ENCODE measurements at places on chromosomes 5 and 9.

GRCh38 chr5:119451561-119451960 is 736 bp upstream of the HSD17B4 start:
- no peak for DNase-seq

DNA sequence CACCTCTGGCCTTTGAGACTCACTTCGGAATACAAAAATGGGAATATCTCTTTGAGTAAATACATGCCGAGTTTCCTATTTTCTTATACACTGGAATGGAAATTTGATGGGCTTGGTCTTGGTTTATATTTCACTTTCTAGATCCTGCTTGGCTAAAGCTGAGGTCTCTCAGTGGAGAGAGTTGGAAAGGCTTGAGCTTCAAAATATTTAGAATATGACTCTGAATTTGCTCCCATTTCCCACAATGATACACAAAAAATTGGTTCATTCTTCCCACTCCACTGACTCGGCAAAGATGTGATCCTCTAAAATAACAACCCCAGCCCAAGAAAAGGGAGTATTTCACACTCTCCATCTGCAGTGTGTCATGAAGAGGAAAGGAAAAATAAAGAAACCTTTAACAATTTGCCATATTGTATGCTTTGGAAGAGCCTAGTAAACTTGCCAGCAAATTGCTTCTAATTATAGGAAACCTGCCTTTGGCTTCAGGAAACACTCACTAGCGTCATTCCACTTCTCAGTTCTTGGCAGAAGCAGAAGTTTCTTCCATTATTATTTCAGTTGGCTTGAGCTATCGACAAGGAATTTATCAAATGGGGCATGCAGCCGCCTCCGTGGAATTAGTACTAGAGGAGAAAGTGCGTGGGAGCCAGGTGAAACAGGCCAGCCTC is 302.9 kb downstream of the NSG2 start:
- peak; percentile 28 for DNase-seq

GRCh38 chr5:139486201-139486600 is 3.6 kb upstream of the STING1 start:
- no peak for DNase-seq

DNA sequence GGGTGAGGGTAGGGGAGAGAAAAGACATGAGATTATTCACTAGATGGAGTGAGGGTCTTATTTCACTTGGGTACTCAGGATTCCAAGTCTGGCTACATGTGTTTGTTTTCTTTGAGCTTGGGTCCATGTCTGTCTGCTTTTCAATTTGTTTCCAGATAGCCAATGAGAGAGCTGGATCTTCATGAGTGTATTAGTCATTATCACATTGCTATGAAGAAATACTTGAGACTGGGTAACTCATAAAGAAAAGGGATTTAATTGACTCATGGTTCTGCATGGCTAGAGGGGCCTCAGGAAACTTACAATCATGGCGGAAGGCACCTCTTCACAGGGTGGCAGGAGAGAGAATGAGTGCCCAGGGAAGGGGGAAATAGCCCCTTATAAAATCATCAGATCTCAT is 196.8 kb upstream of the TRIM32 start:
- no peak for DNase-seq

GRCh38 chr9:588981-589380 is 252.5 kb upstream of the DMRT1 start:
- DNase-seq = no peak

GRCh38 chr5:177595026-177595585 is 3.1 kb downstream of the TMED9 start:
- DNase-seq = no peak

- no peak for DNase-seq
Observed at GRCh38 chr9:124054582-124055227, 43.1 kb downstream of the LHX2 start.

GRCh38 chr5:10366310-10367272 is 13.1 kb downstream of the MARCHF6 start:
- no peak for DNase-seq

- no peak for DNase-seq
Observed at GRCh38 chr9:128082151-128082550, 14.1 kb downstream of the SLC25A25 start.

DNA sequence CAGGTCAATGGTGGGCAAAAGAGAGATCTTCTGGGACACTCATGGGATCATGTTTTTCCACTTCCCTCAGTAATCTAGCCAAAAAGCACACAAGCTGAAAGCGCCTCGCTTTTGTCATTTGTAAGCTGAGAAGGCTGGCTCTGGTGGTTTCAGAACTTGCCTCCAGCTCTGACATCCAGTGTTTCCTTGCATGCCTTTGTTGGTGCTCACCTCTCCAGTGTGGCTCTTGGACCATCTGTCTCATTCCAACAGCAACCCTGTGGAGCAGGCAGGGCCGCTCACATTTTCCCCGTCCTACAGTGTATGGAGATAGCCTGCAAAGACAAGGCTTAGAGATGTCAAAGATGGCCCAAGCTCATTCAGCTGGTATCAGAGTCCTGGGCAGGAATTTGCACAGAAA is 160.8 kb upstream of the KLF4 start:
- no peak for DNase-seq

DNA sequence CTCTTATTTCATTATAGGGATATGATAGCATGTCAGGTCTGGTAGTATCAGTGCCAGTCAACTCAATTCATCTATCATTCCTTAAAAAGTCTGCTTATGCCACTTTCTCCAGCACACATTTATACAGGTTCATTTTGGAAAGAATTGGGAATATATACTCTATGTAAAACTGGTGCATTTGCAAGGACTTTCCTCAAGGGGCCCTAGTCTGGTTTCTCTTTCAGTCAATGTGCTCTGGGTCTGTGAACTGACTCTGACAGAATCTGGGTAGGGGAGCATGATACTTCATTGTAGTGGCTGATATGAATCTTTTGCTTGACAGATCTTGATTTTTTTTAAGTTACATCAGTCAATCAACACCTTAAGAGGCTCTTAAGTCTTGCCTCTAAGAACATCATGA is 313.9 kb downstream of the HTR1A start:
- no peak for DNase-seq

DNA sequence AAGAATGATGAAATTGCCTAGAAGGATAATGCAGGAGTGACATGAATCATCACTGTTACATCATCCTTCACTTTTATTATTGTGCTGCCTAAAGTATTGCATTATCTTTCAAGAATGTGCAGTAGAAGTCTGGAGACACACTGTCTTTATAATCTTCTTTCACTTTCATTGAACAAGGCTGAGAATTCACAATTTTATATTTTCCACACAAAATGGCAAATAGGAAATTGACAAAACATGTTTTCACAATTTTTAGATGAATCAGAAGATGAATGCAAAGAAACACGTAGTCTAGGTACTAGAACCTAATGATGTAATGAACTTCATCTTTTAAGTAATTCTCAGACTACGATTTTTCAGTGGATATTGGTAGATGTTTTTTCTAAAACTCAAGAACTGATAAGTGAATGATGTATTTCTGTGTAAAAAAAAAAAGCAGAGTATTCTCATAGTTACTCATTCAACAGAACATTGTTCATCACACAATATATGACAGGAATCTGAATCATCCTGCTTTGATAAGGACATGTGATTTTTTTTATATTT is 131.5 kb upstream of the GRHPR start:
- DNase-seq = no peak

GRCh38 chr9:36928670-36929349 is 105.3 kb downstream of the PAX5 start:
- DNase-seq = no peak

DNA sequence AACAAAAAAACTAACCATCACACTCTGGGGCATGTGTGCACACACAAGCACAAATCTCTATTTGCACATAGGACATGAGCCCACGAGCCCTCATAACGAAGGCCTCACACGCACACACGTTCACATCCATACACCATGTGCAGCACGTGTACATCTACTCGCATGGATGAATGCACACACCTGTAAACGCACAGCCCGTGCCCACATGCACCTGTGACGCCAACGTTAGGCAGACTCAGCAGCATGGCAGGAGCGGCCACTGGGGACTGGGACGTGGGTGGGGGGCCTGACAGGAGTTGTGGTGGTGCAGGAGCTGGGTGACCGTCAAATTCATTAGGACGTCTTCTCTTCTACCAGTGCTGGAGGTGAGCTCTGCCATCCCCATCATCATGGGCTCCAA is 3.2 kb downstream of the SLC34A1 start:
- DNase-seq = no peak

- DNase-seq = no peak
Observed at GRCh38 chr9:15115041-15115440, 192.0 kb downstream of the TTC39B start.

DNA sequence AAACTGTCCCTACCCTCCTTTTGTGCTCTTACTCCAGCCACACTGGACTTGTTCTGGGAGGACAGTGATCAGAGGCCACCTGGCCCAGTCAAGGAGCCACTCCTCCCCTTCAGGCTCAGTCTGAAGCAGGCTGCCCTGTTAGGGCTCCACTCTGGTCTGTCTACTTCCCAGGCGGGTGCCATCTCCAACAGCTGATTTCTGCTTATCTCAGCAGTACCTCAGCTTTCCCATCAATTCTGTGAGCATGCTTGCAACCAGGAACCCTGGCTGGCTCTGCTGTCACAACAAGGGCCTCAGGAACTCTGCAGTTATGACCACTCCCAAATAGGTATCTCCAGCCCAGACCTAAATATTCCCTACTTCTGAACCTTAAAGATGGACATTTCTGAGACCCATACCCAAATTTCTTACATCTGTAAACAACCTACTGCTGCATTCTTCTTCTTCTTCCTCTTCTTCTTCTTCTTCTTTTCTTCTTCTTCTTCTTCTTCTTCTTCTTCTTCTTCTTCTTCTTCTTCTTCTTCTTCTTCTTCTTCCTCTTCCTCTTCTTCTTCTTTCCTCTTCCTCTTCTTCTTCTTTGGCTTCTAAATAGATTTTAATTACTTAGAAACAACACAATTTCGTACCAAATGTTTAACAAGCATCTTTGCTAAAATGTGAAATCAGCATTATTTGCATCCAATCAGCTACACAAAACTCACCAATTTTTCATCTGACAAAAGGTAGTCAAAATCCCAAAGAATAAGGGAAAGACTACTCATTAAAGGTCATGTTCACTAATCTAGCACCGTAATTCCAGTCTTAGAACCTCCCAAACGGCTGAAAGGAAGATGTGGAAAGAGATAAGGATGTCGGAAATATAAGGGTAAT is 13.6 kb upstream of the SLC22A4 start:
- DNase-seq = no peak

GRCh38 chr5:180367300-180367699 is 14.2 kb upstream of the GFPT2 start:
- DNase-seq = no peak

DNA sequence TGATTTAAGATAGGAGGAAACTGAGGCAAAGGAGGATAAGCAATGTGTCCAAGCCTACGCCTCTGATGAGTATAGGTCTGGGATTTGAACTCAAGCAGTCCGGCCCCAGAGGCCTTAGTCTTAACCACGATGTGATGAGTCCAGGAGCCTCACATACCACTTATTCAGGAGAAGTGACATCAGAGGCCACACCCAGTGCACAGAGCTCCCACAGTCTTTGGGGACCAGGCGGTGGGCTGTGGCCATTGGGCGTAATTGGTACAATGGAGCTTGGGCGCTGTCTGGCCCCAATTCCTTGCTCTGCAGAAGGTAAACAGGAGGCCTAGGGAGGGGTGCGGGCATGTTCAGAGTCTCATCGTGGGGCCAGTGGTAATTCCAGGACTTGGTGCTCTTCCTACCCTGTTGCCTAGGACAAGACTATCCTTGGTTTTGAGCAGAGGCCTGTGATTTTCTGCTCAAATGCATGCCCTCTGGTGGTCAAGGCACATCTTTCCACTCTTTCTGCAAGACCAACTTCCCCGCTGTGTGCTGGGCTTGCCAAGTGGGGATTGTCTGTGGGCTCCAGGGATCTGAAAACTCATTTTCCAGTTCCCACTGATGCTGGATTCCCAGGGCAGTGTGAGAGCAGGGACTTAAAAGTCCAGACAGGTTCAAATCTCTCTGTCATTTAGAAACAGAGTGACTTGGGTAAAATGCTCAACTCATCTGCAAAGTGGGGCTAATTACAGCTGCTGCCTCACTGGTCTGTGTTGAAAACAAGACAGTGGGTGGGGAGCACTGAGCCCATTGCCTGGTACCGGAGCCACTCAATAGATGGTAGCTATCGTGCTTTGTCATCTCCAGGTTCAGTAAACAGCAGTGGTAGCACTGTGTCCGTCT is 15.8 kb downstream of the NDST1 start:
- DNase-seq = no peak

DNA sequence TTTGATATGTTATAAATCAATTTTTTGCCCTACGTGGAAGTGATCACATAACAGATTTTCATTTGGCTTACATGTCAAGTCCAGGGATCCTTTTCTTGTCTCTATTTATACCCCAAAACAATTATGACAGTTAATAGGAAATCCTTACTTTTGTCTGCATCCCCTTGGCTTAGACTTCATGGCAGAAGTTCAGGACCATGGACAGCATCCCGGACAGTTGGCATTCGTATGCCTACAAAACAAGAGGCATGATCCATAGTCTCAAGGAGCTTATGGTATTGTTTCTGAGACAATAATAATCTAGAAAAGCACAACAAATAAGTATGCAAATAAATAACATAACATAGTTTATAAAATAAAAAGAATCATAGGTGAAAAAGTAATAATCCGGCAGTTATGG is 214.3 kb upstream of the GRIA1 start:
- peak; percentile 25 for DNase-seq

DNA sequence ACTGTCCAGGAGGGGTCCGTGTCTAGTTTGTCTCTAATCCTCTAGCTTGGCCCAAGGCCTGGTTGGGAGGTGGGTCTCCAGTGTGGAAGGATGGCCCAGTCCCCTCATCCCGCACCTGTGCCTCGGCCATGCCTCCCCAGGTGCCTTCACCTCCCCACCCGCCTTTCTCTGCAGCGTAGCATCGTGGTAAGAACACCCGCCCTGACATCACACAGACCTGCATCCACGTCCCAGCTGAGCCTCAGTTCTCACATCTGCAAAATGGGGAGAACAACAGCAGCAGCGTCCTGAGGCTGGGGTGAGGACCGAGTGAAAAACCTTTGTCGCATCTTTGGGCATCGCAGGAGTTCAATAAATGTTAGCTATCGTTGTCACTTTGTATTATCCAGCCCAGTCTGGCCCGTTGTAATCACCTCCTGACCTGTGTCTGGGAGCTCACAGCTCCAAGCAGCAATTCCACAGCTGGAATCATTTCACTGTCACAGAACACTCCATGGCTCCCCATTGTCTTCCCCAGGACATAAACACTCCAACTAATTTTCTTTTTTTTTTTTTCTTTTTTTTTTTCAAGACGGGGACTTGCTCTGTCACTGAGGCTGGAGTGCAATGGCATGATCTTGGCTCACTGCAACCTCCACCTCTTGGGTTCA is 181.2 kb upstream of the IER5L start:
- no peak for DNase-seq

- DNase-seq = no peak
Observed at GRCh38 chr5:94998670-94999069, 286.2 kb downstream of the MCTP1 start.

GRCh38 chr9:96501633-96502538 is 51.9 kb downstream of the HABP4 start:
- no peak for DNase-seq

- peak; percentile 68 for DNase-seq
Observed at GRCh38 chr5:170638454-170639220, 134.8 kb downstream of the KCNIP1 start.

GRCh38 chr5:132059696-132060500 is 557 bp upstream of the IL3 start:
- no peak for DNase-seq

All from left cardiac atrium (tissue), 4 donors.